ENCODE measurements at places on chromosomes 16 and 17.

DNA sequence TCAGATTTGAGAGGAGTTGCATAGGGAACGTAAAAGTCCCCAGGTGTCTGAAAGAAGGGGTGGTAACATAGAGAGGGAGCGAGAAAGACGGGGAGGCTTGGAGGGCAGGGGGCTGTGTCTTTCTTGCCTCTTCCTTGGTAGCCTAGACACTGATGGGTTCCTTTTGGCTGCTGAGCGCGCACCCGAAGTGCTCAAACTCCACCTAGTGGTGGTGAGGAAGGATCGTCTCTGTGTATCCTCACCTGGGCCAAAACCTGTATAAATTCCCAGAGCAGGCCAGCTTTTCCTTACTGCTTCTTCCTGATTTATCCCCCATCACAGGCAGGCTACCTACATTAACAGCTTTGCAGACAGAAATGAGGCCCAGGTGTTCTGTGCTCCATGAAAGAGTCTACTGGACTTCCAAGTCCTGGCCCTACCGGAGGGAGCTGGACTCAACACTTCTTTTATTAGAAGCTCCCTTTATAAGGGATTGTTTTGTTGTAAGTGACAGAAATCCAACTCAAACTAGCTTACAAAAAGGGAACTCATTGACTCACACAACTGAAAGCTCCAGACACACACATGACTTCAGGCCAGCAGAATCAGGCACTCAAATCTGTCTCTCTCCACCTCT lies 5.5 kb upstream of the SLC25A35 start:
- DNase-seq, result peak; percentile 81

- no peak for DNase-seq
These were observed 81.2 kb downstream of the RBFOX3 start for GRCh38 chr17:79529661-79530081.

DNA sequence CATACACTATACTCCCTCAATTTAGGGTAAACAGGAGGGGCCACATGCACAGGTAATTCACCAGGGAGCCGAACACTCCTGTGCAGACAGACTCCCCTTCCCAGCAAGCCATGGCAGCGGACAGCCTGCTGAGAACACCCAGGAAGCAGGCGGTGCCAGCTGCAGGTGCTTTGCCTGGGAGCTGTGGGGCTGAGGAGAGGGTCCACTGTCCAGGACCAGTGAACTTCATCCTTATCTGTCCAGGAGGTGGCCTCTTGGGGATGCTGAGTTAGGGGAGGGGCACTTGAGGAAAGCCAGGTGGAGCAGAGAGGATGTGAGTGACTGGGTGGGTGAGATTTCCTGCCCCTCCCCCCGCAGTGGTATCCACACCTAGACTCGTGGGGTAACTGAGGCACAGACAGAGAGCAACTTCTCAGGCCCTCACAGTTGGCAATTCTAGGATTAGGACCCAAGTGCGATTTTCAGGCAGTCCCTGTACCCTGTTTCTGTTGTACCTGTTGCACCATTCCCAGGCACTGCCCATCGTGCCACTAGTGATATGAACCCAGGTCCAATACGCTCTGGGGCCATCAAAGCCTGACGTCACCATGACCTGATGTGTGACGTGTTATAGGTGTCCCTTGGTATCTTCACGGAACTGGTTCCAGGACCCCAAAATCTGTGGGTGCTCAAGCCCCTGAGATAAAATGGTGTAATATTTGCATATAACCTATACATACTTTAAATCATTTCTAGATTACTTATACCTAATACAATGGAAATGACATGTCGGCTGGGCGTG lies 1.2 kb downstream of the GRN start:
- DNase-seq, result no peak

DNA sequence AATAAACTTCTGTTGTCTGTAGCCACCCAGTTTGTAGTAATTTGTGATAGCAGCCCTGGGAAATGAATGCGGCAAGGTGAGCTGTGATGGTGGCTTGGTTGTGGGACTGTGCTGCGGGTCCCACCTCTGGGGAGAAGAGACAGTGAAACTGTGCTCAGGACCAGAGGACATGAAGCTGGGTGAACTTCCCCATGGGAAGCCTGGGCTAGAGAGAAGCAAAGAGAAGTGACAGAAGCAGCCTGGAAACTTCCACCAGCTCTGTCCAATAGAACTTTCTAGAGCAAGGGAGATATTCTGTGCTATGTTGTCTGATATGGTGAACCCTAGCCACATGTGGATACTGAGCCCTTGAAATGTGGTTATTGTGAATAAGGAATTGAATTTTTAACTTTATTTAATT lies 51.5 kb upstream of the EMP2 start:
- DNase-seq, result no peak

GRCh38 chr16:73058616-73059409 lies 10.9 kb upstream of the ZFHX3 start:
- DNase-seq, result no peak

DNA sequence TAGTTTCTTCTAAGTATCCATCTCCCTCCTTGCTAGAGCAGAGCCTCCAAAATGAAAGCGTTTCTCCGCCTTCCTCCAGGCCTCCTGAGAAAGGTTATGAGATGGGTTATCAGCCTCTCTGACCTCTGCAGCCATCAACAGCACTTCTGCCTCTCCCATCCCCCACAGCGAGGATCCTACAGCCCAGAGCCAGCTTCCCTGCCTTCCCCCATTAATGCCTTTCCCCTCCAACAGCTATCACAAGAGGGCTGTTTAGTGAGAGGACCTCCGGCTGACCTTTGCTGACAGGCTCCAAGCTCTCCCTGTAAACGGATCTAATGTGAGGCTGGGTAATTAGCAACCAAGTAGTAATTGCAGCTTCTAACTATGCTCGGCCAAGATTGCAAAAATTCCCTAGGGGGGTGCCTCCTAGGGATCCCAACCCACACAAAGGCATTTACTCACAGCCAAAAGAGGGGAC lies 55.8 kb downstream of the ZFHX3 start:
- DNase-seq, result no peak

- DNase-seq, result no peak
These were observed 12.9 kb upstream of the CMIP start for GRCh38 chr16:81431554-81432353.

DNA sequence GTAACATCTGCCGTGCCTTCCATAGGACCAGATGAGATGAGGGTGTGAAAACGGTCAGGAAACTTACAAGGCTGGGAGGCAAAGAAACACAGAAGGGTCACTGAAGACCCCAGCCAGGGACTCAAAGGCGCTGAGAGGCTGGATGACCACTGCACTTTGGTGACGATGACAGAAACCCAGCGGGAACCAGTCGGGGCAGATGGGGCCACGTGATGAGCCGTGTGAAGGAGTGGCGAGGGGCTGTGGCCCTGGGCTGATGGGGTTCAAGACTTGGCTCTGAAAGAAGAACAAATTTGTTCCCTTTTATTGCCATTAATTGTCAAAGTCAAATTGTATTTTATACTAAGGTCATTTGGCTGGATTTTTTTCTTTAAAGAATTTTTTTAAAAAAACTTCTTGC lies 28.6 kb upstream of the ATP2C2 start:
- no peak for DNase-seq

GRCh38 chr17:67359960-67360791 lies 6.2 kb downstream of the PSMD12 start:
- no peak for DNase-seq

- DNase-seq, result no peak
These were observed 10.9 kb upstream of the COL1A1 start for GRCh38 chr17:50212121-50212843.

DNA sequence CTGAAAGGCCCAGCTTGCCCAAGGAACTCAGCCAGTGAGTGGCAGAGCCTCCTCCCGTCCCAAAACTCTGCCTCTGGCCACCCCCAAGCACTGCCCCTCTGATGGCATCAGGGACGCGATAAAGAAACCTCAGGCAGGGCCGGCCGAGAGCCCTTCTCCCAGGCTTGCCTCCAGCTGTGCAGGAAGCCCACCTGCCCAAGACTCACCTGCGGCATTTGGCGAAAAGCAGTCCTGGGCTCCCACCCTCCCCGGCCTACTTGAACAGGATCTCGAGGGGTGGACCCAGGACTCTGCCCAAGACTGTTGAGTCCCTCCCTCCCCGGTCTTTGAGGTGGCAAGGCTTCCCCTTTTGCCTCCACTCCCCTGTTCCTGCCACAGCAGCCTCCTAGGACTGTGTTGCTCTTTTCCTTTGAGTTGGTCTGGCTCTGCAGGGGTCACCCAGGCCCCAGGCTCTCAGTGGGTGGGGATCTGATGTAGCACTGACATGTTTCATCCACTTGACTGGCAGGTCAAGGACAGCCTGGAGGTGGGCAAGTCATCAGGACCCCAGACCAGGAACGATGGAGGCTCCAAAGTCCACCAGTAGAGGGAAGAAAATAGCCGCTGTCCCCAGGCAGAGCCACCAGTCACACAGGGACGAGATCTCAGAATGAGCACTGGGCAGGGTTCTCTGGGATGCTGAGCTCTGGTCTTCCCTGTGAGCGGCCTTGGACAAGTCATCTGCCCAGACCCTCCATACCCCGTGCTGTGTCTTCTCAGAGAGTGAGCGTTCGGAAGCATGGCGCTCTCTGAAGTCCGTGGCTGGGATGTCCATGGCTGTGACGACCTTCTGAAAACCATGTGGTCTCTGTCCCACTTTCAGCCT lies 111.0 kb upstream of the TNRC6C start:
- DNase-seq, result no peak

DNA sequence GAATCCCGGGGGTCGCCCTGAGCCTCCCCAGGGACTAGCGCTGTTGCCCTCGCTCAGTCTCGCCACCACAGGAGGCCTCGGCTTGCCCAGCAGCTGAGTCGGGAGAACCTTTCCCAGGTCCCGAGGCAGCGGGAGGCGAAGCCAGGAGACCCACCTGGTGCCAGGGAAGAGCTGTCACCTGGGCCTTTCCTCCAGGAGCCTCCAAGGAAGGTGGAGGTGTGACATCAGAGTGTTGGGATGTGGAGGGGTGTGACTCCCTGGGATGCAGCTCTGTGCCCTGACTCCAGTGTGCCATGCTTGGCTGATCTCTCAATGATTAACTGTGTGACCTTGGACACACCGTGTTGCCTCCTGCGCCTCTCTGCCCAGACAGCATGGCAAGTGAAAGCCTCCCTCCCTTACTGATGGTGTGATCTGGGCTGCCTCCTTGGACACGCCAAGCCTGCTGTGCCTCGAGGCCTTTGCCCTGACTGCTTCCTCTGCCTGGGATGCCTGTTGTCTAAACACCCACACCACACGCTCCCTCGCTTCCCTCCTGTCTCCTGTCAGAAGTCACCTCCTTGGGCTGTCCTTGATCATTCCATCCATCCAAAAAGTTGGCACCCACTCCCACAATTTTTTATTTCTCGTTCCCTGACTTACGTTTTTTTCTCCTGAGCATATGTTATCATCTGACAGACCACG lies 88.0 kb downstream of the CMIP start:
- no peak for DNase-seq

DNA sequence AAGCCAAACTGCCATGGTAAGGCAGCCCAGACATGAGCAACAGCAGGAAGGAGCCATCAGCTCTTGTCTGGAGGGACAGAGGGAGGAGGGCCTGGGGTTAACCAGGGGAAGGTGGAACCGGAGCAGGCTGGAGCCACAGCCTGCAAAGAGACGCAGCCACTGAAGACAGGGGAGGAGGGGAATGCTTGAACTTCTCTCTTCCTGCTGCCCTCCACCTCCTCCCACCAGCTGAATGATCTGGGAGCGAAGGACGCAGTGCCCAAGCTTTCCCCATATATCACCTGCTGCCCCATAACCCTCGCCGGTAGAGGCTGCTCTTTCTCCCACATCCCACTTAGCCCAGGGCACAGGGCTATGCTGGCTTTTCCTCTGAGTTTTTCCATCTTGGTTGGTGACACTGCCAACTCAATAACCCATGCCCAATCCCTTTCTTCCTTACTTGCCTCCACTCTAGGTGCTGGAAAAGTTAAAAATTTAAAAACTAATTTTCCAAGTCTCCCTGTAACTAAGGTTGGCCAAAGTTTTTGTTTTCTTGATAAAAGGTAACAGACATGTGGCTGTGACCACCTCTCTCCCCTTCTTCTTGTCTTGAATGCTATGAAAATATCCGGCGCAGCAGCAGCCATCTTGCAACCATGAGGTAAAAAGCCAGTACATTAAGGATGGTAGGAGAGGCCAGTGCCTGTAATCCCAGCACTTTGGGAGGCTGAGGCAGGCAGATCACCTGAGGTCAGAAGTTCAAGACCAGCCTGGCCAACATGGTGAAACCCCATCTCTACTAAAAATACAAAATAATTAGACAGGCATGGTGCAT lies 21.8 kb upstream of the CACNG4 start:
- no peak for DNase-seq

- no peak for DNase-seq
These were observed 13.8 kb upstream of the CDH15 start for GRCh38 chr16:89157778-89158177.

DNA sequence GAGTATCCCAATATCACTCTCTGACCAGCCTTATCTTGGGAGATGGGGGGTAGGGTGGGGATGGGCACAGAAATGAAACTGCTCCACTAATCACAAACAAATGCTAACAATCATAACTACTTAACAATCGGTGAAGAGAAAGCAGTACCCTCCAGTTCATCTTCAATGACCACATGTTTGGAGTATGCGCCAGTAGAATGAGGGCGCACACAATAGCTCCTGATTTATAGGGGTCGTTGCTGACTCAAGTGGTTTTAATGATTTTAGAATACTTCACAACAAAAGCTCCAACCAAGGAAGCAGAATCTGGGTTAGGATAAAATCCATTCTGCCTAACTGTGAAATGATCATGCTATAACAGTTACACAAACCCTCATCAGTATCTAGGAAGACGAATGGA lies 184.4 kb downstream of the AATF start:
- DNase-seq, result no peak

- DNase-seq, result no peak
These were observed 18.2 kb downstream of the RBFOX3 start for GRCh38 chr17:79592641-79593040.

- DNase-seq, result no peak
These were observed 1.5 kb upstream of the BICDL2 start for GRCh38 chr16:3038256-3038655.

DNA sequence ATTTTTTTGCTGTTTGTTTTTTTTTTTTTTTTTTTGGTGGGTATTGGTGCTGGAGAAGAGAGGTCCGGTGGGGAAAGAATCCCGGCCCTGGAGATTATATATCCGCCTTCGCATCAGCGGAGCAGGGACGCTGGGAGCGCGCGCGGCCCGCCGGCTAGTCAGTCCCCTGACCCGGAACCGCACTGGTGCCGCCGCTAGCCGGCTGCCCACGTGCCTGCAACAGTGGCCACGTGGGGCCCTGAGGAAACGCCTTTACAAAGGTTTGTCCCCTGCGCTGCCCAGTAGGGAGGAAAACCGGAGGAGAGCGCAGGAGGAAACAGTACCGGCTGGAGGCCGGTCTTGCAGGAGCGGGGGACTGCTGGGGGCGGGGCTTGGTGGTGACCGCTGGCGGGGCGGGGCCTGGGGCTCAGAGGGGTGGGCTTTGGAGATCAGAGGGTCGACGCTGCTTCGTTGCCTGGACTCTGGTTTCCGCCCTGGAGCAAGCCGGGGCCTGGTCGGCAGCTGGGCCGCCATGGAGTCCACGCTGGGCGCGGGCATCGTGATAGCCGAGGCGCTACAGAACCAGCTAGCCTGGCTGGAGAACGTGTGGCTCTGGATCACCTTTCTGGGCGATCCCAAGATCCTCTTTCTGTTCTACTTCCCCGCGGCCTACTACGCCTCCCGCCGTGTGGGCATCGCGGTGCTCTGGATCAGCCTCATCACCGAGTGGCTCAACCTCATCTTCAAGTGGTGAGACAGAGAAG lies at the start of gene G6PC3:
TSS of gene G6PC3 (plus strand) at position 281 of the 743 bp plus-strand sequence. CDS start at position 512, 231 bp downstream.
- DNase-seq, result peak; percentile 92
